ENCODE measurements at places on chromosomes 1 and 21.

DNA sequence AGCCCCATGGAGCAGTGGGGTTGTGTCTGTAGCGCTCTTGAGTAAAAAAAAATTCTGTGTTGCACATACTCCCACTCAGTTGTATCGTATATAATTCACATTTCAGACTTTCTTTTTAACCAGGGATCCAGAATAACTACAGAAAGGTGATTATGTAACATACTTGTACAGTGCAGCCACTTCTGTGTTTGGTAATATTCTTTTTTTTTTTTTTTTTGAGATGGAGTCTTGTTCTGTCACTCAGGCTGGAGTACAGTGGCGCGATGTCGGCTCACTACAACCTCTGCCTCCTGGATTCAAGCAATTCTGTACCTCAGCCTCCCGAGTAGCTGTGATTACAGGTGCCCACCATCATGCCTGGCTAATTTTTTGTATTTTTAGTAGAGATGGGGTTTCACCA, 82.4 kb upstream of the MACF1 start:
- DNase-seq, result no peak

DNA sequence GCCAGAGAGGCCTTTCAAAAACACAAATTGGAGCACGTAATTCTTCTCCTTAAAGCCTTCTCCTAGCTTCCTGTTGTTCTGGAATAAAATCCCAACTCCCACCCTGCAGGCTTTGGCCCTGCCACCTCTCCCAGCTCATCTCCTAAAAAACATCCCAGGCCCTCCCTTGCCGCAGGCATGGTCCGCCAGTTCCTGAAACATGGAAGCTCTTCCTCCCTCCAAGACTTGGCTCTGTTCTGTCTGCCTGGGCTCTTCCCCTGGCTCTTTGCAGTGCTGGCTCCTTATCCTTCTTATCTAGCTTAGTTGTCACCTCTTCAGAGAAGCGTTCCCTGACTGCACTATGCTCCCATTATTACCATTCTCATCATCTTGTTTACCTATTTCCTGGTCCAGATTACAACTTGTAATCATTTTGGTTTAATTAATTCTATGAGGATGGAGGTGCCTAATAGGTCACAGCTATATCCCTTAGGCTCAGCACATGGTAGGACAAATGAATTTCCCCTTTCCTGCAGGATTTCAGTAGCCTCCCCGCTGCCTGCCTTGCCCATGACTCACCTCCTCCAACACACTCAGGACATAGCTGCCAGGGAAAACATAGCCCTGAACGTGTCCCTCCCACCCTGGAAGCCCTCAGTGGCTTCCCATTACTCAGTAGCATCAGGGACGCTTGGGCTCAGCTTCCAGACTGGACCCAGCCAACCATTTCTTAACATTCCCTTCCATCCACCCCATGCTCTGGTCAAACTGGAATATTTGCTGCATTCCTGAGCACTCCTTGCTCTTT, 15.7 kb upstream of the IGSF21 start:
- DNase-seq, result no peak

DNA sequence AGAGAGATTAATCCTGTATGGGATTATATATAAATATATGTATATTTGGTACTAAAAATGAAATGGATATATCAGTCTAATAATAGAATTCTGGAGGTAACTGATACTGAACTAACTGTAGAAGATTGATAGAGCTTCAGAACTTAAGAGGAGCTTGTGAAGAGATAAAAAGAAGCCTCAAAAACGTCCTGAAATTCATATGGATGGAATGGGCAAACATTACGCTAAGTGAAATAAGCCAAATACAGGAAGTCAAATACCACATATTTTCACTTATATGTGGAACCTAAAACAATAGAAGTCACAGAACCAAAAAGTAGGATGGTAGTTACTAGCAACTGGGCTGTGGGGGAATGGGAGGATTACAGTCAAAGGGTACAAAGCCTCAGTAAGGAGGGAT, 36.0 kb upstream of the ADGRL4 start:
- no peak for DNase-seq

- DNase-seq, result no peak
These were observed 48.2 kb upstream of the TNFSF4 start for GRCh38 chr1:173255214-173255813.

DNA sequence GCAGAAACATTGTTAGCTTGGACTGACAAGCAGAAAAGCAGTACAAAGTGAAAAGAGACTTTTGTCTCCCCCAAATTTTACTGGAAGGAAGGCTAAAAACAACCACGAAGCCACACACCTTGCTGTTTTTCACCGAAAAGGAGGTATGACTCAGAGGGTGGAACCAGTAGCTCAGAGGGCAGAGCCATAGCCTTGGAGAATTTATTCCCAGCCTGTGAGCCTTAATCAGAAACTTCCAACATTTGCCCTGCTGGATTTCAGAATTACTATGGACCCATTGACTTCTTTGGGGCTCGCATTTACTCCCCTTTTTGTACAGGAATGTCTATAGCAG, 32.0 kb downstream of the RPS6KC1 start:
- no peak for DNase-seq

GRCh38 chr1:27662707-27663393, 9.1 kb downstream of the IFI6 start:
- peak; percentile 91 for DNase-seq

GRCh38 chr1:39919545-39919944, 17.8 kb upstream of the MYCL start:
- DNase-seq, result no peak
